ENCODE measurements at places on chromosomes 16 and 17.

GRCh38 chr16:72612718-72613117 lies 435.2 kb downstream of the ZFHX3 start:
- no peak for DNase-seq

DNA sequence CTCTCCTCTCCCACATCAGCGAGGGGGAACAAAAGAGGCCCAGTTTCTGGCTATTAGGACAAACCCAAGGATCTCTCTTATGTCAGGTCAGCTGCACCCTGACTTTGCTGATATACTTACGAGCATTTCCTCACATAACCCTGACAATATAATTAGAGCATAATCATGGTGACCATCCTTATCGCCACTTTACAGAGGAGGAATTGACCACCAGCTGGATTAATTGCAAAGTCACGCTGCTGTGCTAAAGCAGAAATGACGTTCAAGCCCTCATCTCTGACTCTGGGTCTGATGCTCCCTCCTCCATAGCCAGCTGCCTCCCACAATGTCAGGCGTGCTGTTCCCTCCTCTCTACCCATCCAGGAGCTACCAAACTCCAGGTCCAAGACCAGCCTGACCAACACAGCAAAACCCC lies 42.6 kb downstream of the TRARG1 start:
- DNase-seq = no peak

GRCh38 chr16:12494661-12495060 lies 309.0 kb downstream of the CPPED1 start:
- no peak for DNase-seq

GRCh38 chr17:46847204-46848191 lies 3.9 kb upstream of the WNT9B start:
- no peak for DNase-seq

- DNase-seq = no peak
Observed at GRCh38 chr16:48608452-48608851, 1.5 kb downstream of the N4BP1 start.

- no peak for DNase-seq
Observed at GRCh38 chr17:50677851-50678375, 29.8 kb downstream of the ANKRD40 start.

DNA sequence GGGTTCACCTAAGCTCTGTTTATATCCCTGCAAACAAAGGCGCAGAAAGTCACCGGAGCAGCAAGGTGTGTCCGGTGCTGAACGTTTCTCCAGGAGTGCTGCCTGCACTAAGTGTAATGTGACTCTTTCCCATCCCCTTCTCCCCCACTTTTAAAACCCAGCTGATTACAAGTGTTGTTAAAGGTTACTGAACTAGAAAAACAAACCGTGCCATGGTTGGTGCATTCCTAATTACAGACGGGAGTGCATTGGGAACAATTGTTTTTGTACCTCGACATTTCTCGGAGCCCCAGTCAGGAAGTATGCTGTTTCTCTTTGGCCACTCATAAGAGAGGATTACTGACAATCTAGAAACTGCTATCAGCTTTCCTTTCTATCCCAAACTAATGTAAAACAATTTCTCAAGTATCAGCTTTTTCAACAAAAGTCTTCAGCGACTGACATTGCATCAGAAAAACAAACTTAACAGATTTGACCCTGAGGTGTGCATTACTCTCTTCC lies 441.0 kb upstream of the SALL1 start:
- no peak for DNase-seq

- no peak for DNase-seq
Observed at GRCh38 chr16:69787883-69788282, 25.8 kb downstream of the WWP2 start.

DNA sequence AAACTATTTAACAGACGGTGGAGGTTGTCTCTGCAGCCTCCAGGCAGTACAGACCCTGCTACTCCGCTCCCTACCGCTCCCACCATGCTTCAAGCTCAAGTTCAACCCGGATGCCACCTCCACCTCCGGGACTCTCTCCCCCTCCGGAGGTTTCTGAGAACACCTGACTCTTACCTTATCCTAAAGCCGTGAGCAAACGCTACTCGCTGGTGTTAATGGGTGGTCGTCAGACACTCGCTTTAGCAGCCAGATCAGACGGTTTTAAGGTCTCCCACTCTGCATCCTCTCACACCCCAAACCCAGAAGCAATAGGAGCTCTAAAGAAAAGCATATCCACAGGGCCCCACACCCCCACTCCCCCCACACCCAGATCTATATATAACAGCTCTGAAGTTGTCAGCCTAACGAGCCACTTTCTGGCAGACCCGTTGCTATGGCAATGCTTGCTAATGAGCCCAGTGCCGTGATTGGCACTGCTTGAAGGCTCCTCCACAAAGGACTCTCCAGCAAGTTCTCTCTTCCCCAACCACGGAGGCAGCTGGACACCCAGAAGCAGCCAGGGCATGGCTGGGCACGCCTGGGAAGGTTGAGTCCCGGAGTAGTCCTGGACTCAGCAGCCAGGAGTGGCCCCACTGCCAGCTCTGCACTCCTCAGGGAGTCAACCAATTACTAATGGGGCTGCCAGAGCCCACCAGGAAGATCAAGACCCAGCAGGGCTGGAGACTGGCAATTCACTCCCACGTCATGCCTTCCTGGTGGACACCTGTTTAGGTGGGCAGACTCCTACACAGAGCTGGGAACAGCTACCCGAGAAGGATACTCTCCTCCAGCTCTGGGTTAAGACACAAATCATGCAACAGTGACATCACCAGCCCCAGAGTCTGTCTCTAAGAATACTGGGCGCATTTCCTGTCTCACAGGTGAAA lies 121.2 kb upstream of the RCVRN start:
- no peak for DNase-seq

DNA sequence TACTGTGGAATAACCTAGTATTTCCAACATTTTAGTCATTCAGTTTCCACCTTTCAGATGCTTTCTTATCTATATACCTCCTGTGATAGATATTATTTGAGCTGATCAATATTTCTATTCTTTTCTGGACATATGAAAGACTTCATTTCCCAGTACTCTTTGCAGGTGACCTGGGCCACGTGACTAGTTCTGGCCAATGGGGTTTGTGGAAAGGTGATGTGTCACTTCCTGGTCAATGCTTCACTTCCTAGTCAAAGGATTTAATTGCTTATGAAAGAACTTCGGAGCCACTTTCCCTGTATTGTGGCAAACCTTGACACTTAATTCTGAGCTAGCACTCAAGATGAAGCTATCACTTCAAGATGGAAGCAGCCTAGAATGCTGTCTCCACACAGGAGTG lies 248.9 kb upstream of the FOXF1 start:
- no peak for DNase-seq

DNA sequence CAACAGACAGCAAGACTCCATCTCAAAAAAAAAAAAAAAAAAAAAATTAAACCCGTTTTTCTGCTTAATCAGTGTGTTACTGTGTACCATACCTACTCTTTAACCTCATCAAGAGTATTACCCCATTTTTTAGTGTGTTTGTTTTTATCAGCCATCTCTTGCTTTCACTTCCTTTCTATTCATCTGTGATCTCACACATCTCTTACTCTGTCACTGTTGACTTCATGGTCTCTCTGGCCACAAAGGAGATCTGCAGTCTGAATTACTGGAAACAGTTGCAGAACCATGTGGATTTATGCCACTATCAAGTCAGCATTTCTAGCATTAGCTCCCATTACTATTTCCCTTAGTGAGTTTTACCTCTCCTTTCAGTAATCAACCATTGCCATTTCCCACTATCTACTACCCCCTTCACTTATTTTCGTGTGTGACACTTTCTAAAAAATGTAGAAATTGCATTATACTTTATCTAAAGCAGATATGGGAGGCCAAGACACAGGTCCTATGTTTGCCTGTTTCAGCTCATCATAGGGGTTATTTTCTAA lies 20.1 kb downstream of the NDEL1 start:
- DNase-seq = no peak

DNA sequence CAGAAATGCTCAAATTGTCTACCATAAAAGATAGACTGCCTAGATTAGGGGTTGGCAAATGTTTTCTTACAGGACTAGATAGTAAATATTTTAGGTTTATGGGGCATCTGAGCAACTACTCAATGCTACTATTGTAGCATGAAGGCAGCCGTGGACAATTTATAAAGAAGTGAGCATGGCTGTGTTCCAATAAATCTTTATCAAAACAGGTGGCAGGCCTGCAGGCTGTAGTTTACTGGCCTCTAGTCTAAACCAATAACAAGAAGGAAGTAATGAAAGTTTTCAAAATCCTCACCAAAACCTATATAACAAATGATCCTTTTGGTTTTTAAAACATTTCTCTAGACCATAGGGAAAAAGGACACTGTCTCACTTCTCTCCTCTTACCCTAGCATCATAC lies 105.2 kb downstream of the PRKCB start:
- no peak for DNase-seq

All from fibroblast of skin of abdomen (primary cell).